ENCODE measurements at places on chromosomes 1 and 21.

GRCh38 chr21:36603221-36603620 is 95.7 kb upstream of the SIM2 start:
- DNase-seq: no peak

DNA sequence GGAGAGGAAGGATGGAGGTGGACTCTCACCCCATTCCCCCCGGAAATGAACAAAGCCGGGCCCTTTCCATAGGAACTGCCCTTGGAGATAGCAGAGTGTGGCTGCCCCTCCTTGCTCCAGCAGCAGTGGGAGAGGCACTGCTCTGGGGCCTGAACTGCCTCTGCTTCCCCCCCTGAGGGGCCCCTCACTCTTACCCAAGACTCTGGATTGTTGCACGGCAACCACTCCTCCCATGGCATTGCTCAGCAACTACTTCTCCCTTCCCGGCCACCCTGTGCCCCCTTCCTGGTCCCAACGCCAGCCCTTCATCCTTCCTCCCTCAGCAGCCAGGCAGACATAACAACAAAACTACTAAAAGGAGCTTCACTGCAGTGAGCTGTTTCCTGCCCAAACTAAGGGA is 3.0 kb upstream of the ACKR1 start:
- DNase-seq: no peak

DNA sequence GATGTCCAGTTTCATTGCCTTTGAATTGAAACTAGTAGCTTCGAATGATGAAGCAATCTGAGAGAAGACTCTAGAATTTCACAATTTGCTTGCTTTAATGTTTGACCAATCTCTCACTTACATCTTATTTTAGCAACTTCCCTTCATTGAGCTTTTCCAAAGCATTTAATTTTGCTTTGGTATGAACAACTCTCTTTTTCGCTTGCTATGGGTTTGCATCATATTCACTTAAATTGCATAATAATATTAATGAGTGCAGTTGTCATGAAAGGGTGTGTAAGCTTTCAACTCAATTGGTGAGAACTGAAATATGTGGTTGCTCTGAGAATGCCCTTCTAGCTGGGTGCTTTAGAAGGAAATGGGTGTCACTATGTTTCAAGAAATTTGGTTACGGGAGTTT is 309.2 kb downstream of the HLX start:
- no peak for DNase-seq

DNA sequence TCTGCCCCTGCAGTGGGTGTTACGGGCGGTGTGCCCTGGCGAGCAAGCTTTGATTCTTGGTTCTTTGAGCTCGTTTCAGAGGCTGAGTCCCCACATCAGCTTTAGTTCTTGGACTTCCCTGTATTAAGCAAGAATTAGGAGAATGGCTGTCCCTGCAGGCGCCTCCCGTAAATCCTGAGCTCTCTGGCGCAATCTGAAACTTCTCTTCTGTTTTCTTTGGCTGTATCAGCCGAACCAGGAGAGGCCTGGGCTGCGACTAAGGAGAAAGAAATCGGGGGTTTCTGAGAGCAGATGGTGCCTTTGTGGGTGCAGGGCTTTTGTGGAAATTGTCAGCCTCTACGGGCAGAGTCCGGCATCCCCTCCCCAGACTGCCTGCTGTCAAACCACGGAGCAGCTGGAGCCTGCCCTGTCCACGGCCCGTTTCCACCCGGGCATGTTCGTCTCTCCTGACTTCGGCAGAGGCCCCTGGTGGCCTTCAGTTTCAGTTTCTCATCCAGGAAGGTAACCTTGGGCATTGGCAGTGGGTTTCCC is 17.9 kb downstream of the CSTB start:
- DNase-seq: no peak

DNA sequence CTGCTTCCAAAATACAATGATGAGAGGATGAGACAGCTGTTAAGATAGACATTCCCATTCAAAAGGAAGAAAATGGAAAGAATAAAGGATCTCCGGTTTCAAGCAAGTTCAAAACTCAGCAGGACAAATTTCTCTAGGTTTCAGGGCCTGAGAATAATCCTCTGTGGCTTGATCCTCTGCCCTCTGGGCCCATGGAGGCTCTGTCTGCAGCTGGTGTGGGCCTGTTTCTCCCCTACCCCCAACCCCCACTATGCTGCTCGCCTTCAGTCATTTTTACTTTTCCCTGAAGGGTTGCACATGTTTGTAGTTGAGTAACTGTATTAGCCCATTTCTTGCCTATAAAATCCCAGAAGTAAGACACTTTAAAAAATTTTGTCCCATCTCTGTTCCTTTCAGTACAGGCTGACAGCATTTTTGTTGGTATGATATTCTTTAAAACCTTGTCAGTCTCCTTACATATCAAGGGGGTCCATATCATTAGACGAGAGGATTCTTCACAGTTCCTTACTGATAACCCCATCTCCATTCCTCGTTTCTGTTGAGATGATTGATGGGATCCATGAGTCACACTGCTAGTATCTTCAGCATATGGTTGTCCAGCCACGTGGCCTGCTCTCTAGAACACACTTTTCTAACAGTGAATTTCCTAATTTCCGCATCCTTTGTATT is 10.5 kb downstream of the ZMYM4 start:
- DNase-seq: no peak

- no peak for DNase-seq
Observed at GRCh38 chr1:243341074-243341473, 85.2 kb downstream of the SDCCAG8 start.

- DNase-seq: no peak
Observed at GRCh38 chr1:14567056-14567455, 31.4 kb upstream of the KAZN start.

DNA sequence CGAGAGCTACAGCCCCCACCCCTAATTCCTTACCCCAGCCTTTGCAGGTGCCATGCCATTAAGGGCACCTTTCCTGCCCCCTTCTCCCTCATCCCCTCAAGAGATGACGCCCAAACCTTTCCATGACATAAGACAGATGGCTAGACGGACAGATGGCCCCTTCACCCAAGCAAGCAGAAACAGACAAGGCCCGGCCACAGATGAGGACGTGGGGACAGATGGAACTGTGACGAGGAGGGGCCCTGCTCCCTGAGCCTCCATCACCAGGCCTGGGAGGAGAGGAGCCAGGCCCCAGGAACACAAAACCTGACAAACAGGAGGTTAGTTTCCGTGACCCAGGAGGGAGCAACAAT is 24.7 kb upstream of the PEF1 start:
- no peak for DNase-seq

DNA sequence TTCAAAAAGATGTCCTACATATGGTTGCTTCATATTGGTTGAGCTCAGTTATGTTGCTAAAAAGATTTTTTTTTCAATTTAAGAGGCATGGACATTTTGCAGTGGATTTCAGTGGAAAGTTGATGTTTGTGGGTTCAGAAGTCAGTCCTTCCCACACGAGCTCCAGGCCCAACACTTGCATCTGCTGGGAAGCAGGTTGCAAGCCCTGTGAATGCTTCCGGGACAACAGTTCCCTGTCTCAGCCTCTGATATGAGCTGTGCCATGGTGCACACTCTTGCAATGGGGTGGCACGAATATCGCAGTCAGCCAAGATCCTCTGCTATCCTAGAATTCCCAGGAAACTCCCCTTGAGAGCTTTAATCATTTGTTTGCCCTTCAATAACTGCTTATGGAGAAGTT is 30.3 kb upstream of the ABCG1 start:
- DNase-seq: no peak

GRCh38 chr1:70146488-70146887 is 58.9 kb downstream of the LRRC40 start:
- no peak for DNase-seq

DNA sequence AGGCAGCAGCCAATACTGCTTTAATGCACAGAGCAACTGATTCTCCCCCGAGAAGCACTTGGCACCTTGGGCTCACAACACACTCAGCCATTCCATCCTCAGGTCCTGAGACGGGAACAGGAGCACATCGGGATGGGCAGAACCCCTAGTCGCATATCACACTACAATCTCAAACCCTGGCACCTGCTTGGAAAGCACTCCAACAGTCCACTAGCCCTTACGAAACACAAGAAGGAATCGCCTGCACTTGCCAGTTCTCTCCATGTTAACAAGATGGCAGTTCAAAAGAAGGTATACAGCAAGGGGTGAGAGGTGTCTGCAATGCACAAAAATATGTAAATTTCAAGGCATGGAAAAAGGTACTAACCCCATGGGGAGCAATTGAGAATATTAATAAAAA is 21.4 kb downstream of the JAK1 start:
- DNase-seq: no peak

DNA sequence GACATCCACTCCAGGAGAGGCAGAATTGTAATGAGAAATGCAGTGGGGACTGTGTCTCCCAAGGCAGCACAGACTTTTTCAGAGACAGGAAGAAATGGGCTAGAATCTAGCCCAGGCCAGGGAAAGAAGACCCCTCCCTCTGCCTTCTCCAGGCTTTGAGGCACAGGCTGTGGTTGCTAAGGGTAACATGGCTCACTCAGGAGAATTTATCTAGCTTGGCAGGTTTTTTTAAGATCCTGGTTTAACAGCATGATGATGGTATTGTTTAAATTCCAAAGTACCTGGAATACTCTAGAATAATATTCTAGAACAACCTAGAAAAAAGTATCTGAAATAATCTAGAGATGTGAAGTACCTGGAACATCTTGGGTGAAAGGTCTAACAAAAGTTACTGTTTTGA is 125.6 kb downstream of the URB2 start:
- DNase-seq: no peak

DNA sequence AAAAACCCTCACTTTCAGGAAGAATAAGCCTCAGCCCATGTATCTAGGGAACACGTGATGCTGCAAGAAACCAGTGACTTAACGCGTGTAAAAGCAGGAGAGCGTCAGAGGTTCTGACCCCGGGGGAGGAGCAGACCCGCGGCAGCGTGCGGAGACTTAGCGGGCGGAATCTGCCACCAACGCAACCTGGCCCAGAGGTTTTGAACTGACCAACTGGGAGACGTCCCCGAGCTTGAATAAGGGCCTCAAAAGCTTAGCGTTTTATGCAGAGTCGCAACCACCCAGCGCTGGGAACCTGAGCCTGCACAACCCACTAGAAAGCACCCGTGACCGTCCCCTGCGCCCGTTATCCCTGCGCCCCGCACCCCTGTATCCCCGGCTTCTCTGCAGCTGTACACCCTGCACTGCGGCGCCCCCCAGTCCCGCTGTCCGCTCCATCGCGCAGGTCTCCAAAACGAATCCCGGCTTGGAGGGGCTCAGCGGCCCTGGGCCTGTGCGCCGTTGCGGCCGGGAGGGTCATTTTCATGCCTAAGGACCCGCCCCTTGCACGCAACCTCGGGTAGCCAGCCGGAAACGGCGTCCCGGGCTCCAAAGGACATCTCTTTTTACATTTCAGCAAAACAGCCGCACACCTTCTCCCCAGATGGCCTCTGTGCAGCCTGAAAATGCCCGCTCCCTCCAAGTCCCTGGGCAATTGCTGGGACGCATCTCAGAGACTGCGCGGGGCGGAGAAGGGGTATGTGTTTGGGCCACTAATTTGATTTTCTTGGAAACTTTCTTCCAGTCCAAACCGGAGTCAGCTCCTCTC is 29.4 kb upstream of the TRIM17 start:
- peak; percentile 66 for DNase-seq

- DNase-seq: no peak
Observed at GRCh38 chr1:10686404-10687040, 109.9 kb downstream of the CASZ1 start.

DNA sequence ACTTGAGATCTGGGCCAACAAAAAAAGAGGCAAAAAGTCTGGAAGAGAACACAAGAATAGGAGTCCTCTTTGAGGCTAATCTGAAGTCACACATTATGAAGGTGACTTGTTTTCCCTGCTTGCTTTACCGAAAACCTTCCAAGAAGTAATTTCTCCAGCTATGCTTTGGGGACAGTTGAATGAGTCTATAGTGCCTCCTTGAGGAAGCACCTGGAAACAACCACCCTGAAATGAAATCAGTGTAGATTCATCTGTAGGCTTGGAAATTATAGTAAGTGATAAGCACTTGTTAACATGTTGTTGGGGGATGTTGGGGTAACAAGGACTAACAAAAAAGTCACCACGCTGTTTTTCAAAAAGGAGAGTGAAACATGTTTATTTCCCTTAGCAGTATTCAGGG is 23.4 kb upstream of the RPTN start:
- DNase-seq: no peak

- DNase-seq: no peak
Observed at GRCh38 chr1:240242601-240243144, 151.0 kb downstream of the FMN2 start.

DNA sequence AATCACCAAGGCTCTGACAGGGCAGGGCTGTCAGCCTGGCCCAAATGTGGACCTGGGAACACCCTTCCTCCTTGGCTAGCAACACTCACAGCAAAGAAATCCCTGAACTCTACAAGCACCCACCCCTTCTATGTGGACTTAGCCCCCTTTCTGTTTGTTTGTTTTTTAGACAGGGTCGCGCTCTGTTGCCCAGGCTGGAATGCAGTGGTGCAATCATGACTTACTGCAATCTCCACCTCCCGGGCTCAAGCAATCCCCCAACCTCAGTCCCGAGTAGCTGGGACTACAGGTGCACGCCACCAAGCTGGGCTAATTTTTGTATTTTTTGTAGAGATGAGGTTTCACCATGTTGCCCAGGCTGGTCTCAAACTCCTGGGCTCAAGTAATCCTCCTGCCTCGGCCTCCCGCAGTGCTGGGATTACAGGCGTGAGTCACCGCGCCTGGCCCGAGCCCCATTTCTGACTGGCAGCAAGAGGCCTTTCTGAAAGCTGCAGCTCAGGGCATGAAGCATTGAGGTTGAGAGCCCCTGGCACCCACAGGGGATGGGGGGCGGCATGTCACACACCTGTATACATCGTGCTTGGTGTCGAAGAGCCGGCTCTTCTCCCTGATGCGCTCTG is 16.2 kb downstream of the RIPK4 start:
- DNase-seq: no peak

DNA sequence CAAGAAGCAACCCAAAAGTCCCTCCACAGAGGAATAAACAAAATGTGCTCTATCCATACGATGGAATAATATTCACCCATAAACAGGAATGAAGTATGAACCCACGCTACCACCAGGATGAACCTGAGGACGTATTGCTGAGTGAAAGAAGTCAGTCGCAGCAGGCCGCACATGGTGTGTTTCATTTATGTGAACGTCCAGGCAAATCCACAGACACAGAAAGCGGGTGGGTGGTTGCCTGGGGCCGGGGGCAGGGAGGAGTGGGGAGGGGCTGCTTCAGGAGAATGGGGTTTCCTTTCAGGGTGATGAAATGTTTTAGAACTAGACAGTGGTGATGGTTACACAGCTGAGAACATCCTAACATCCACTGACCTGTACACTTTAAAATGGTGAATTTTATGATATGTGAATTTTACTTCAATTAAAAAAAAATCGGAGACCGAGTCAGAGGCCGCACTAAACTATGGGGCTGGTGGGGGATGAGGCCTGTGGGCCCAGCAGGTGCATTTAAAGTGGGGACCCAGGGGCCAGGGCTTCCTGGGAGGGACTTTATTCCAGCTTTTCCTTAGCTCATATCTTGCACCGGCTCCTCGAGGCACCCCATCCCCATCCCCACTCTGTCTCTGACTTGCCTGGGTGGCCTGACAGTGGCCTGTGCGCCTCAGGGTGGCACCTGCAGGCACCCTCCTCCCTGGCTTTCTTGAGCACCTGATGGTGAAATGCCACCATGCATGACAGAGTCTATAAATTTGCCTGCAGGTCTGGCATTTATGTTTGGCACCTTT is 392.6 kb upstream of the VAMP3 start:
- no peak for DNase-seq

Data from activated effector memory CD4-positive, alpha-beta T cell treated with anti-CD3 and anti-CD28 coated beads, Interleukin-2, amount 50 U/mL, for 16 hours (primary cell).